Left colon (tissue), 2 donors: ENCODE measurements at places on chromosomes 5 and 9. TPM values are rescaled to one million over a fixed set of nuclear protein-coding genes. Genes with fewer than 3 reads are reported as not detected.

Gene GBGT1
- total RNA-seq = 4.9 TPM

Gene PCDHB16
- 1.2 TPM for total RNA-seq

Gene BARX1
- total RNA-seq = 0.18 TPM

Gene TICAM2
- total RNA-seq = 2.2 TPM

Gene LSM11
- 4.0 TPM for total RNA-seq

Gene THBS4
- 0.79 TPM for total RNA-seq

Gene MEF2C
- total RNA-seq = 27.4 TPM

Gene PAEP
- total RNA-seq = not detected

Gene ATG12
- total RNA-seq = 31.2 TPM

Gene EQTN
- total RNA-seq = 0.45 TPM

Gene NSUN2
- total RNA-seq = 56.7 TPM

Gene IFNA7
- not detected for total RNA-seq

Gene TEK
- 4.2 TPM for total RNA-seq

Gene TMEFF1
- total RNA-seq = not detected

Gene IQGAP2
- total RNA-seq = 104 TPM

Gene LURAP1L
- total RNA-seq = 29.8 TPM

Gene SNCB
- not detected for total RNA-seq

Gene SLC6A3
- total RNA-seq = not detected

Gene GPSM1
- 2.0 TPM for total RNA-seq

Gene NUTM2G
- not detected for total RNA-seq

Gene TXNDC8
- not detected for total RNA-seq

Gene TCOF1
- 21.7 TPM for total RNA-seq

Gene AGXT2
- not detected for total RNA-seq

Gene EHMT1
- total RNA-seq = 72.2 TPM

Gene HEMGN
- total RNA-seq = not detected

Gene PITX1
- 12.3 TPM for total RNA-seq

Gene RNF183
- total RNA-seq = 0.85 TPM

Gene EIF4E1B
- total RNA-seq = not detected

Gene PRPF4
- total RNA-seq = 13.6 TPM

Gene PROB1
- total RNA-seq = 0.42 TPM

Gene SPINK6
- not detected for total RNA-seq

Gene MTRR
- total RNA-seq = 37.4 TPM

Gene PDE6A
- 4.7 TPM for total RNA-seq

Gene ACO1
- 41.8 TPM for total RNA-seq

Gene LRRC14B
- total RNA-seq = not detected

Gene FST
- 1.3 TPM for total RNA-seq
